Ascending aorta (tissue), 2 donors: ENCODE measurements at places on chromosomes 3 and 15.

DNA sequence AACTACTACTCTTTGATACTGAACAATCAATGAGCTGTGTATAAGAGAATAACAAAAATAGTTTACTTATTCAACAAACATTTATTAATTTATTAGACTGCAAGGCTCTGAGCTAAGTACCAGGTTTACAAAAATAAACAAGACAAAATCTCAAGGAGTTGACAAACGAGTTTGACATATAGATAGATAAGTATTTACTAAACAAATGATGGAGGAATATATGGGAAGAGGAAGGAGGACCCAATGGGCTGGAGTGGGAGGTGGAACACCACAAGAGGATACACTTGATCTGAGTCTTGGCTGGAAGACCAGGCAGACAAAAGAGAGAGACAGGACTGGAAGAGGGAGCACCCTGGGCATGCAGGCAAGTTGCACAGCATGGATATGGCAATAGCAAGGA is 47.5 kb upstream of the FSIP1 start:
- DNase-seq: no peak

DNA sequence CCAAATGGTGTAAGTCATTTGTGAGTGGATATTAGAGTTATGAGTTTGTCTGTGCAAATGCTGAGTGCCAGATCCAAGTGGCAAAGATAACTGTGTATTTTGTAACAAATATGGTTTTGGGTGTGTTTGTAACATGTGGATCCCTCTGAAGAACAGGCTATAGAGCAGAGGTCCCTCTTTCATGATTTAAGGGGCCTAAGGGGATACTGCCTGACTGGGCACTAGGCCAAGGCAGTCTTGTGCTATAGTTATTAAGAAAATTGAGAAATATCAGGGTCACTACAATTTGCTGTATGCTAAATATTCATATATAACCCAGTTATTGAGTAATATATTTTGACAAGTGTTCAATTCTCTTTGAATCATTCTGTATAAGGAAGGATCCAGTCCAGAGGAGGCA is 555.6 kb upstream of the RGMA start:
- DNase-seq: no peak

DNA sequence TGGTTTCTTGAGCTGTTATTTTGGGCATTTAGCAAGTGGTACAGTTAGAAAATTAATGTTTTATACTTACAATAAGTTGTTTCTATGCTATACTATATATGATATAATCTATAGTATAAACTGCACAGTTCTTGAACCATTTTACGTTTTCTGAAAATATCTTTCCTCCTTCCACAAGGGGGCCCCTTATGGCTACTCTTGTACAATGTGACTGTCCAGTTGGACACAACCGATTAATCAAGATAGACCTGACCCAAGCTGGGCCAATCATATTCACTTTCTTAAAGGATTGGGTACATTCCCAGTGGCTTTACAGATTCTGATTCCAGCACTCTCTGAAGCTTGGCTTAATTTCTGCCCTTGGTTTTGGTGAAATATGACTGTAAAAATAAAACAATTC is 953.4 kb downstream of the AGBL1 start:
- DNase-seq: no peak

- no peak for DNase-seq
Observed at GRCh38 chr3:4207672-4208071, 95.5 kb upstream of the SETMAR start.

GRCh38 chr3:51358981-51359380 is 26.1 kb upstream of the MANF start:
- DNase-seq: no peak

DNA sequence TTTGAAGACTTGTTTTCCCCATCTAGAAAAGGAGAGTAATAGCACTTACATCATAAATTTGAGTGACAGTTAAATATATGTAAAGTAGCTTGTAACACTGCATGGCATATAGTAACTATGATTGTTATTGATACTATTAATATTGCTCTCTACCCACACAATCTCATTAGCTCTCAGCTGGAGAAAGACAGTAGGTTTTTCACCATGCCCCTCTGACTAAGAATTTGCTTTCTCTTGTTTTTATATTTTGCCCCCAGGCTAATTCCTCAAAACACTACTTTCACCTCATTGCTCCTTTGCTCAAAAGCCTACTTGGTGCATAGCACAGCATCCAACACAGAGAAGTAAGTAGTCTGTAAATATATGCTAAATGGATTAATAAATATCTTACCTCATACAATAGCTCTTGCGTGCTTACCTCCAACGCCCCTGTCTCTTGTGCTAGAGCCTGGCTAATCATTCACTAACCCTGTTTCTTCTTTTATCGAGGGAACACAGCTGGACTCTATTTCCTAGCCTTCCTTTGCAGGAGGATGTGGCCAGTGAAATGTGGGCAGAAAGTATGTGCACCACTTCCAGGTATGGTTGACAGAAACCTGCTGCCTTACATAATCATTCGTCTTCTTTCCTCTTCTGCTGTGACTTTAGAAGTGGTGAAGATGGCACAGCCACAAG is 190.0 kb downstream of the PLCH1 start:
- no peak for DNase-seq

DNA sequence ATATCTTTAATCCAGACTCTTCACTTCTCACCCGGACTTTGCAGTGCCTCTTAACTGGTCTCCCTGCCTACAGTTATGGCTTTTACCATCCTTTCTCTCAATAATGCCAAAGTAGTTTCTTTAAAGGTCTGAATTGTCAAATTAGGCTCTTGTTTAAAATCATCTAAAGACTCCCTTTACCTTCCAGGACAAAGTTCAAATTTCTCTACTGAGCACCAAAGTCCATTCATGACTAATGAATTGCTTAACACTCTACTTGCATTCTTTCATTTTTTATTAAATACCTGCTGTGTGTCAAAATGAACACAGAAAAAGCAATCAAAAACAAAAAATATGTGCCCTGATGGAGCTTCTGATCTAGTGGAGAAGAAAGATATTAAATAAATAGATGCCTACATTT is 472.4 kb upstream of the UBE2E2 start:
- DNase-seq: no peak

DNA sequence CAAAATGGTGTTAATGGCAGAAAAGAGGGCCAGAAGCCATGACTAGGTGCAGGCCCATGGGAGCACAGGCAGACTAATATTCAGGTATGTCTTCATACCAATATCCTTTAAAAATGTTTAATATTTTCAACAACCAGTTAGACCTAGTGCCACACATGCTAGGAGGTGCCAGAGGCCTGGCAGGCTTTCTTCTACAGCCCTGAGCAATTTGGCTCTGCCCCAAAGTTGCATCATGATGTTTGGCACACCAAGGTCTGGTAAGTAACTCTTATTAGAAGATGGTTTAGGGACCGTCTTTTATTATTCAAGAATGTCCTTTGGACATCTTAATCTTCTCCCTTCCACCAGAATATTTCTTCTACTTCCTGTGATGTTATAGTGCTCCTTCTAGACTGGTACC is 34.8 kb downstream of the MITF start:
- peak; percentile 85 for DNase-seq

DNA sequence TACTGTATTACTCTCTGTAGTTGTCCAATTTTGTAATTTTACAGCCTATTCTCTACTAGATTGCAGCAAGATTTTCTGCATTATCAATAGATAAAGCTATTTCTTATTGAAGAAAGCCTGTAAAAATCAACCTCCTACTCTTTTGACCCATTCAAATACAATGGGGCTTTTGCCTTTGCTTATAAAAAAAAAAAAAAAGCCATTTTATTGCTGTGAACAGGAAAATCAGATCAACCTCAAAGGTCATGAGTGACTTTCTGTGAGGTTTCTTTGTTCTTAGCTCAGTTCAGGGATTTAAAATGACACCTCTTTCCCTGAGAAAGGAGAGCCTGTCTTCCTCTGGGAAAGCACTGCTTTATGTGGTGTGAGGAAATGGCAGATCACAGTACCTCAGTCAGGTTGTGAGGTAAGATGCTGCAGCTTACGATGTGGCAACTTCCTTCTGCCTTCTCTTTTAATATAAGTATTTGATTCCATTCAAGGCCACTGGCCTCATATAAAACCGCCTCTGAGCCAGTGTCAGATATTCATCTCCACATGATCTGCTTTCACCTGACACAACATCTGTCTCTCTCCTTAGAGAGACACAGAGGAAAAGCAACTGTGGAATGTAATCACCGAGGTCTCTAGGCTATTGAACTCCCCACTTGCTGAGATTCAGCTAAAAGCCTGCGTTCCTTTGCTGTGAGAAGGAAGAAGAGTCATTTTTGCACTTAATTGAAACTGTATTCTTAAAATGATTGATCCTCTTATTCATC is 161.5 kb upstream of the MB21D2 start:
- DNase-seq: no peak

DNA sequence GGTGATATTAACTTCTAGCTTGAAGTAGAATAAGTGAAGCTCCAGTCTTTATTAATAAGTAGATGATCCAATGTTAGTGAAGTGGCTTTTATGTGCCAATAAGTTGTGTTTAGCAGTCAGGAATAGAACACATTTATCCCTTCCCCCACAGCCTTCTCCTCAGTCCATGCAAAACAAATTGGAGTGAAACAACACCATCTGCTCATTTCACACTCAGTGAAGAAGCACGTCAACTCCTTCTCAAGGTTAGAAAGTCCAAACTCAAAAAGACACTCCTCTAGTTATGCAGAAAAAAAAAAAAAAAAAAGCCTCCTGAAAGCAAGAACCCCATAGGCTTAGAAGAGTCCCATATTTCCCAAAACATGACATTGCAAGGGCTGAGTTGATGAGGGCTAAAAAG is 18.0 kb upstream of the NEO1 start:
- DNase-seq: no peak

DNA sequence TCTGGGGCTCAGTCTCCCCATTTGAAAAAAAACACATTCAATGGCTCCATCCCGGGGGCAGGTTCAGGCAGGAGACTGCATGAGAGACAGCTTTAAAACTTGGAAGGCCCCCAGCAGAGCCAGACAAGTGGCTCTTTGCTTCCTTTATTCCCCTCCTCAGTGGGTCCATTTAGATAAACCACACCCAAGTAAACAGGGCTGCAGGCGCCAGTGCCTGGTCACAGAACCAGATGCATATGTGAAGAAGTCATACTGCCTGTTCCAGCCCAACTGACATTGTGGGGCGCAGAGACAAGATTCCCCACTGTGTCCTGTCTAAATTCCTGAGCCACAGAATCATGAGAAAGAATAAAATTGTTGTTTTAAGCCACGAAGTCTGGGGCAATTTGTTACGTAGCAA is 9.0 kb downstream of the FBN1 start:
- no peak for DNase-seq

DNA sequence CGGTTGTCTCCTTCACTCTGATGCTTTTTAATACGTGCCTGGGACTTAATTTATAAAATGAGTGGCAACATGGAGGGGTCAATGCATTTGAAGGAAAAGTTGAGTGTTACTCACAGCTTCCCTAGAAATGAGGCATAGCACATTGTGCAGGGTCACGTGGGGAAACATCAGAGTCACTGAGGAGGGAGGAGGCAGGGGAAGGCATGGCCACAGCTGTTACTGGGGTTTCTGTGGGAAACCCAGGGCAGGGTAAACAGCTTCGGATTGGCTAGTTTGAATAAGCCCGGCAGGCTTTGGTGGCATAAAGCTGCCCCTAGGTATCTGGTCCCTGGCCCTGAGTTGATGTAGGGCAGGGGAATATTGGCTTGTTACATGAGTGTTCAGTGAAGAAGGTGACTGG is 98.9 kb upstream of the ST8SIA2 start:
- DNase-seq: no peak

DNA sequence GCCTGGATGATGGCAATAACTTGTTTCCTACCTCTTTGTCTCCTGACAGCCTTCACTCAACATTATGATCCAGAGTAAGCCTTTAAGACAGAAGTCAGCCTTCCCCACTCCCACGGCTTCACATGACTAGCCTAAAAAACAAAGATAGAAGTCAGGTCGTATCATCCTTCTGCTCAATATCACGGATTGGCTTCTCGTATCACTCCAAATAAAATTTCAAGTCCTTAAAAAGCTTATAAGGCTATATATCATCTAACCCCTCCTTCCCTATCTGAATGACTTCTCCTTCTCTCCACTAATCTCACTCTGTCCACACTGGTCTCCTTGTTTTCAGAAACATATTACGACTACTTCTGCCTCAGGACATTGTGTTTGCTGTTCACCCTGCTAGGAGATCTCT is 47.7 kb upstream of the AP4E1 start:
- no peak for DNase-seq

- DNase-seq: no peak
Observed at GRCh38 chr15:62572797-62573196, 407.7 kb upstream of the C2CD4B start.

DNA sequence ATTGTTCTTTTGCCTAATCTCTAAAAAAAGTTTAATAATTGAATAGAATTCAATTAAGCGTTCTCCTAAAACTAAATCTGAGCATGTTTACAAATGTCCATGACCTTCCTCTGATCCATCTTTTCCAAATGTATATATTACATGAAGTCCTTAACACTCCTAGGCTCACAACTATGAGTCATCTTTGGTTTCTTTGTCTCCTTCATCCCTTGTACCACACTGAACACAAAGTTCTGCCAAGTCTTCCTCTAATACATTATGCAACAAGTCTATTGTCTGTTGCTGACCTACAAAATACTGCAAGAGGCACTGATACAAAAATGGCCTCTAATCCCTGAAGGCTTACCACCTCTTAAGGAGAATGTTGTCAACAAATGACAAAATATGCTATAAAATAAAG is 550.2 kb downstream of the PYDC2 start:
- no peak for DNase-seq

DNA sequence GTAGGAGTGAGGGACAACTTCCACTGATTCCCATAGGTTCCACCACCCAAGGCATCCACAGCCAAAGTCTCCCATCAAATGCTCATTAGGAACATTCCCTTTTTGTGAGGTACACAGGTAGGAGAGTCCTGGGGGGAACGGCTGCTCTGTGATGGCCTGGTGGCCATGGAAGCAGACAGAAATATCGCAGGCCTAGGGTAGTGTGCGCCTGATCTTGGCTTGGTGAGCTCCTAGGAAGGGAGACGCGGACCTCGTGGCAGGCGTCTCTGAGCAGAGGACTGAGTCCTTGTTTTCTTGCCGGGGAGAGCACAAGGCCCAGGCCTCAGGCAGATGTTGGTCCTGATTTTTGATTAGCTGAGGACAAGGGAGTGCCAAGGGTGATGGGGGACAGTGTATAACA is 99.5 kb downstream of the SNRPN start:
- peak; percentile 38 for DNase-seq

DNA sequence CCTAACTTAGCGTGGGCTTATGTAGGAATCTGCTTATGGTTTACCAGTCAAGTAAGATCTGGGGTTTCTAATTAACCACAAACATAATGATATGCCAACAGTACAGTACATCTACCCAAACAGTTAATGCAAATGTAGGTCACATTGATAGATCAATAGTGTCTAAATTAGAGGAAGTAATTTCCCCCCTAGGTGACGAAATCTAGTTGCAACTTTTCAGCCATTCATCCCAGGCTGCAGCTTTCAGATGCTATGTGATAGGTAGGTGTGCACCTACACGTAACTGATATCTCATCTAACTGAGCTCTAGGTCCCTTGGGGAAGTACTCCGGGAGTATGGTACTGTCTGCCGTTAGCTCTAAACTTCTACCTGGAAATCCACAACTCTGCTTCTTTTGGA is 57.2 kb downstream of the CRTC3 start:
- no peak for DNase-seq
